ENCODE measurements at places on chromosomes 2 and 18.

DNA sequence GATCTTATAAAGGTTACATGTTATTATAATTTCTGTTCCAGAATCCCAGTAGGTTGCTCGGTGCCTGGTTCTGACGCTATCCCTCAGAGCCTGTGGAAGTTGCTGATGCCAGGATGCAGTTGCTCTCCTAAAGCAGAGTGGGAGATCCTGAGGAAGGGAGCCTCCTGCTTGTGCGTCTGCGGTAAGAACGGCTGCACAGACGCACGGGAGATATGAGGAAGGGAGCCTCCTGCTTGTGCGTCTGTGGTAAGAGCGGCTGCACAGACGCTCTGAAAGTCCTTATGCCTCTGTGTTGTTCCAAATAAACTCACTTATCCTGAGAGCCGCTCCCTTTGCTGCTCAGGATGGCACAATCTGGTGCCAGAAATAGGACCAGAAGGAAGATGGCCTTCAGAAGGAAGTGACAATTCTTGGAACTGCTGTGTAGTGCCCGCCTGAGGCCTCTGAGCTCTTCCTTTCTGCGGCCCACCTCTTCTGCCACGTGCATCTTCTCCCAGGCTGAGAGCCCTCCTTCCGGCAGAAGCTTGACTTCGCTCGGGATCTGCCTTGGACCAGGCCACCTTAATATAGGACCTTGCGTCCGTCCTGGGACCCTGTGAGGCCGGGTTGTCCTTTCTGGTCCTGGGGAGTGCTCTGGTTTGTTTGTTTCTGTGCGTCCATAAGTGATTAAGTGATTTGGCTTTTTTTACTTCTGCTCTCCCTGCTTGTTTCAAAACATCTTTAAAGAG, 89.5 kb downstream of the RTP5 start:
- DNase-seq: no peak

GRCh38 chr2:3464401-3465005, 54.8 kb downstream of the ADI1 start:
- no peak for DNase-seq

- DNase-seq: no peak
Observed at GRCh38 chr18:54946149-54946581, 13.1 kb downstream of the CCDC68 start.

DNA sequence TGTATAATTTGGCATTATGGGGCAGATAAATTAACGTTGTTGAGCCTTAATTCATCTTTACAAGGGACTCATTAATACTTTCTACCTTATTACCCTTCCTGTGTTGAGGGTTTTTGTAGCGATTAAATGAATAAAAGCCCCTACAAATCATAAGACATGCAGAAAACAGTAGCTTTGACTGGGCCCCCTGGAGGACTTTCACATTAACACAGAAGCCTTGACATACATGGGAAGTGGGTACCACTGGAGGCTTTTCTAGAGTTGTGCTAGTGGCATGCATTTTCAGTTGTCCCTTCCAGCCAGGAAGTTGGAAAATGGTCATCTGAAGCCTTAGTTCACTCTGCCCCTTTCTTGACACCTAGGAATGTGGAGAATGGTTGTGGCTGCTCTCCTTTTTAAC, 30.2 kb downstream of the MTA3 start:
- DNase-seq: no peak

DNA sequence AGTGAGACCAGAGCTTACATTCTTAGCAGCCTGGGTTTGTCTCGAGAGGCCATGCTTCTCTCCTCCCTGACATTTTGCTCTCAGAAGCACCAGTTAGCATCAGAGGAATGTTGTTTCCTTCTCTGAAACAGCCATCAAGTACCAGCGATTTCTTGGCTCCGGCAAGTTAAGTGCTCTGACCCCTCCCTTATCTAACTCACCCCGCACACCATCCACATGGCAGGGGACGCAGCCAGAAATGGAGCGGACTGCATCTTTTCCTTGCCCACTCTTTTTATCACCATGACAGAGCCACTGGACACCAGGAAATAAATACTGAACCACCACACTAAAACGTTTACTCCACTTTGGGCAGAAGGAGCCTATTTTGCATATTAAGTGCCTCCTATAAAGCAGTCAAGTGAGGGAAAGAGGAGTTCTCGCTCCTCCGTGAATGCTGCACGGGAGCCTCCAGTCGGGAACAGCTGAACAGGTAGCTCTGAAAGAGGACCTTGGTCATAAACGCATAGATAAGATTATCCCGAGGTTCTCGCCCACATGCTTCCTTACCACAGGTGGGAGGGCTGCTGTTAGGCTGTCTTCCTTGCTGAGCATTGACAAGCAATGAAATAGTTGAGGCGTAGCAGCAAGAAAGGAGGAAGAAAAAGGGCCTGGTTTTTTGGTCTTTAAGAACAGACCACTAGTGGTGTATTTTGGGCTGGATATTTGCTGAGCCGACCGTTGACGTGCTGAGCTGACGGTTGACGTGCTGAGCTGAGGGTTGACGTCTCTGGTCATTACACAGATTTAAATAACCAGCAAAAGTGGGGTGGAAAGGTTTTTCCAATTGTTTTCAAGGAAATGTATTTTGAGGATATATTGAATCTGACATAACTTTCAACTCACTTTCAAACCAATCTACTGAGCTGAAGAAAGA, 71.4 kb upstream of the ITGB6 start:
- no peak for DNase-seq

GRCh38 chr2:25897506-25897905, 19.2 kb upstream of the ASXL2 start:
- DNase-seq: no peak

DNA sequence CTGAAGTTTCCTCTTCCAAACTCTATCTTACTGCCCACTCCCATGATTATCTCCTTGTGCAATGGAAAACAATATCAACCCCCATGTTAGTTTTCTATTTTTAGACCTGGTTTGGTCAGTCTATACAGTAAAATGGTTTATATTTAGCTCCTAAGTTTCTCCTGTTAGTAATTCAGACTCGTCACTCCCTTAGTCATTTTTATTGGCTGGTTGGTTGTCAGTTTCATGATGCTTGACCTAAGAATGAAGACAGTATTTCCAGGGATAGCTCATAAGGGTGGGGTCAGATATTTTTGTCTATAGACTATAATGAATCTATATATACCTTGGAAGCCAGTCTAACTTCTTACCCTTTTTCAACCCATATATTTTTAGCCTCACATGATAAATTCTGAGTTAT, 61.4 kb upstream of the NEUROD1 start:
- DNase-seq: no peak

DNA sequence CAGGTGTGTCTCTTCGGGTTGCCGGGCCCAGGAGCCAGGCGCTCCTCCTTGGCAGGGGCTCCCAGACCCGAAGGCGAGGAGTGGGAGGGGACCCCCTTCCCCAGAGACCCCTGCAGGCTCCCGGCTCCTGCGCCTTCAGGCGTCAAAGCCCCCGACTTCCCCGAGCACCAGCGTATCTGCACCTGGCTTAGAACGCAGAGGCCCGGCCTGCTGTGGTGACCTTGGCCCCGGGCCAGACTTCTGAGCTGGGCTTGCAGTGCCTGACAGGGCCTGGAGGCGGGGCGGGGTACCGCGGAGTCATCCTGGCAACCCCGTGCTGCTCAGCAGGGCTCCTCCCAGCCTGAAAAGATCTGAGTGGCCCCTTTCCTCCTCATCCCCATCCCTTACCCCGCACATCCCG, 27.0 kb downstream of the SKA1 start:
- DNase-seq: peak; percentile 4

DNA sequence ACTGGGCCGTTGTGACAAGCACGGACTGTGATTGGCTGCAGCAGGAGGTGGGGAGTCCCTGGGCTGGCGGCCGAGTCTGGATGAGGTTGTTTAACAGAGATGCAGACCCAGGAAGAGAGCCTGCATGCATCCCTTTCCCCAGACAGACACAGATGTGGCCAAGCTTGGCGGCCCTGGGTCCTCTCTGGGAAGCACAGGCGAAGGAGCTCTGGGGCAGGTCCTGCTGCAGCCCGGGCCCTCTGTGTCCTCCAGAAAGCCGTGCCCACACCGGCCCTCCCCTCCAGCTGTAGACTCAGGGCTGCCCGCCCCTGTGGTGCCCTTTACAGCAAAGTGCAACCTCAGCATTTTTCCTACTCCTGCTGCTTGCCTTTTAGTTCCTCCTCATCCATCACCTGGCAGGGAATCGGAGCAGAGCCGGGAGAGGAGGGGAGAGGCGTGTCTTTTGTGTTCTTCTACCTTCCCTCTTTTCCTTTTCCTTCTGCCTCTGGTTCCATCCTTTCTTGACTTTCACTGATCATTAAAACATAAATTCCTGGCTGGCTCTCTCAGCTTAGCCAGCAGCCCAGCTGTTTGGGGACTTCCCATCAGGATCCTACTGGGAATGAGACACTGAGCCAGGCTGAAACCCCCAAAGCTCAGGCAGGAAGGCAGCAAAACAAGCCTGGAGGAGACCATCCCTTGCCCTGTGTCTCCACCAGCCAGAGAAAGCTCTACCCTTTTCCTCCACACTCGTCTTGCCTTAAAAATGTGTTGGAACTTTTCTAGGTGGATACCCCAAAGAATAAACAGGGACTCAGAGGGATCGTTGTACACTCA, 75.0 kb downstream of the CTIF start:
- DNase-seq: no peak

DNA sequence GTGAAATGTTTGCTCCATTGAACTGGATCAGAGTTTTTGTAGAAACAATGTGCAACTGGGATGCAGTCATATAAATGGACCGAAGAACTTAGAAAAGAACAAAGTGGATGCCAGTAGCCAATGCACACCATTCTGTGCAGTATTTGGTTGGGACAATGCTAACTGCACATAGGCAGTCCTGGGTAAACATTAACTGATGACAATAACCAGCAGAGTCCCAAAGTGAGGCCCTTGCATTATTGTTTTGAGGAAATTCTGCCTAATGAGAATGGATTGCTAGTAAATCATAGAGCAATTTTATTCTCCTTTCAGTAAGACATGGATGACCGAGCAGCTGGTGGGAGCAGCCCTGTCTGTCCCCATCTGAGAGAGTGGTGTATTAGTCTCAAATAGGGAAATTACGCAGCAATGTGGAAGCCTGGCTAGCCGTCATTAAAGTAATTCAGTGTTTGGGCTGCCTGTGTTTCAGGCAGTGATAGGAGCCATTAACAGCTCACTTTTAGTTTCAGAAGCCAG, 94.9 kb downstream of the KCTD1 start:
- DNase-seq: no peak

Measured in stimulated activated CD8-positive, alpha-beta memory T cell treated with anti-CD3 and anti-CD28 coated beads, Interleukin-15, amount 100 ng/mL, for 48 hours (primary cell).